ENCODE measurements at places on chromosomes 3 and 15. TPM values are rescaled to one million over a fixed set of nuclear protein-coding genes. Genes with fewer than 3 reads are reported as not detected.

Gene CYP1A2
- total RNA-seq = not detected

DNA sequence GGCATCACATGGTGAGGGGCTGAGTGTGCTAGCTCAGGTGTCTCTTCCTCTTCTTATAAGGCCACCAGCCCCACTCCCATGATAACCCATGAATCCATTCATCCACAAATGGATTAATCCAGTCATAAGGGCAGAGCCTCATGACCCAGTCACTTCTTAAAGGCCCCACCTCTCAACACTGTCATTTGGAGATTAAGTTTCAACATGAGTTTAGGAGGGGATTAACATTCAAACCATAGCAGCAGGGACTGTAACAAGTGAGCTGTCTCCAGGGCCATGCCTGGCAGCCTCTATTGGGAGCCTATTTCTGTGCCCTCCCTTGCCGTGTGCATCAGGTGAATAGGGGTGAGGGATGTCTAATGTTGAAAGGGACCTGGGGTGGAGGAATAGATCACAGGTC, 77.5 kb downstream of the CHRD start:
- H3K27ac ChIP-seq = no peak overlapping the region
- H3K4me1 ChIP-seq = no peaks in the 10 kb centered on the region
- no peaks in the 10 kb centered on the region for H3K27me3 ChIP-seq
- H3K36me3 ChIP-seq = no peaks in the 10 kb centered on the region
- DNase-seq = no peak

Gene SCAMP5
- 14.9 TPM for total RNA-seq

GRCh38 chr15:63502137-63502766, 2.1 kb upstream of the USP3 start:
- H3K27ac ChIP-seq = peak overlapping the region; percentile 100
- H3K27me3 ChIP-seq = no peaks in the 10 kb centered on the region
- no peak overlapping the region for H3K4me3 ChIP-seq
- H3K36me3 ChIP-seq = no peaks in the 10 kb centered on the region
- H3K4me1 ChIP-seq = peaks cover 28% of the 10 kb centered on the region
- no peak for DNase-seq

Gene POPDC2
- 3.2 TPM for total RNA-seq

DNA sequence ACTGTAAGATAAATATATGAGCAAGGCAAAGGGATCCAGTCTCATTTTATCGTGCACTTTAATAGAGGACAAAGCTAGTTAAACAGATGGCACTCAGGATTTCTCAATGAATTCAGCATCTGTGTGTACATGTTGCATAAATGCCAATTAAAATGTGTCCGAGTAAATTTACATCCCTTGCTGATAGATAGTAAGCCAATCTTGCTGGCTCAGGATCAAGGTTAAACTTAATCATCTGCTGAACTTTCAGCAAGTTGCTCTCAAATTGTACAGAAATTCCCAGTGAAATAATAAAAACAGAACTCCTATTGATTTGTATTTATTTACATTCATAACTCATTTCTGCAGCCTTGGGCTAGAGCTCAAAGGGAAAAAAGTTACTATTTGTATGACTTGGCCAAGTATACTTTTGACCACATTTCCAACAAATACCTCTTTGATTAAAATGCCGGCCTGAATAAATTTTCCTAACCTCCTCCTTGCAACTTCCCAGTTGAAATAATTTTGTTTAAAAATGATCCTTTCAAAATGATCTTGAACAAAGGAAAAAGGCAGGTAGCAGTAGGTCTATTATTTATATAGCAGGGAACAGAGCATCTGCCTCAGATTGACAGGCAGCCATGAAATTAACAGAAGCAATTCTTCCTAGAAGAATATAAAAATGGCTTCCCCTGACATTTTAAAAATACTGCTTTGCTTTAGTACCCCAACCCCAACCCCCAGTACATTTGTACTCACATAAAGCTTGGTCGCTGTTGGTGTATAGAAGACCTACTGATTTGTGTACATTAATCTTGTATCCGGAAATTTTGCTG, 1001.9 kb downstream of the ROBO1 start:
- H3K27me3 ChIP-seq = no peaks in the 10 kb centered on the region
- no peak overlapping the region for H3K27ac ChIP-seq
- no peaks in the 10 kb centered on the region for H3K4me1 ChIP-seq
- no peak overlapping the region for H3K4me3 ChIP-seq
- H3K36me3 ChIP-seq = no peaks in the 10 kb centered on the region

GRCh38 chr3:177061369-177061768, 135.9 kb downstream of the TBL1XR1 start:
- no peaks in the 10 kb centered on the region for H3K27me3 ChIP-seq
- H3K4me3 ChIP-seq = no peak overlapping the region
- no peak overlapping the region for H3K27ac ChIP-seq
- DNase-seq = no peak
- no peaks in the 10 kb centered on the region for H3K4me1 ChIP-seq

Gene GOLGA6A
- not detected for total RNA-seq

- DNase-seq = no peak
- no peaks in the 10 kb centered on the region for H3K27me3 ChIP-seq
- no peak overlapping the region for H3K27ac ChIP-seq
- H3K4me3 ChIP-seq = no peak overlapping the region
These were observed 21.6 kb upstream of the TASOR start for GRCh38 chr3:56704706-56705105.

- no peak overlapping the region for H3K27ac ChIP-seq
- H3K4me1 ChIP-seq = no peaks in the 10 kb centered on the region
- no peaks in the 10 kb centered on the region for H3K27me3 ChIP-seq
- H3K36me3 ChIP-seq = no peaks in the 10 kb centered on the region
These were observed 91.3 kb downstream of the ARNT2 start for GRCh38 chr15:80495401-80495942.

- H3K27ac ChIP-seq = no peak overlapping the region
- H3K27me3 ChIP-seq = no peaks in the 10 kb centered on the region
- H3K36me3 ChIP-seq = no peaks in the 10 kb centered on the region
These were observed 82.8 kb upstream of the CDV3 start for GRCh38 chr3:133490468-133491351.

Gene PLCB2
- 32.9 TPM for total RNA-seq

DNA sequence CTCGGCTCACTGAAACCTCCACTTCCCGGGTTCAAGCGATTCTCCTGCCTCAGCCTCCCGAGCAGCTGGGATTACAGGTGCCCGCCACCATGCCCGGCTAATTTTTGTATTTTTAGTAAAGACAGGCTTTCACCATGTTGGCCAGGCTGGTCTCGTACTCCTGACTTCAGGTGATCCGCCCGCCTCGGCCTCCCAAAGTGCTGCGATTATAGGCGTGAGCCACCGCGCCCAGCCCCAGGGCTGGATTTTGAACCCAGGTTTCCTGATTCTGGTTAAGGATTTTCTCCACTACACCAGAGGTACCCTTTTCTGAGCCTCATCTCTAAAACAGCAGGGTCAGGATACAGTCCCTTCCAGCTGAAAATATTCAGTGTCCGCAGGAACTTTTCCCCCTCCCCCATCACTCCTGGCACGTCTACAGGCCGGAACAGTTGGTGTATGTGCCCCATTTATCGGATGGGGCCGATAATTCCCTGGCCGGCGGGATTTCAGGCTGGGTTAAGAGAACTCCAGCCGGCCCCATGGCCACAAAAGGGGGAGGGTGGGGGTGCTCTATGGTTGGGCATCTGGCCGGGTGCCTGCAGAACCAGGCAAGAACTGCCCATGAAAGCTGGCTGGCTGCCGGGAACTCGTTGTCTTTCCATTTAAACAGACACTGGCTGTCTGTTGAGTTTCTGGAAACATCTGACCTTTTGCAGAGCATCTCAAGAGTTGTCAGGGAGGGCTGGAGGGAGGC, 26.8 kb upstream of the SEMA4B start:
- peak overlapping the region; percentile 94 for H3K27ac ChIP-seq
- peaks cover 12% of the 10 kb centered on the region for H3K4me1 ChIP-seq

GRCh38 chr3:59575113-59576001, 525.5 kb upstream of the CFAP20DC start:
- DNase-seq = peak; percentile 90
- no peaks in the 10 kb centered on the region for H3K36me3 ChIP-seq
- peaks cover 4% of the 10 kb centered on the region for H3K27me3 ChIP-seq
- no peak overlapping the region for H3K27ac ChIP-seq
- no peak overlapping the region for H3K4me3 ChIP-seq

DNA sequence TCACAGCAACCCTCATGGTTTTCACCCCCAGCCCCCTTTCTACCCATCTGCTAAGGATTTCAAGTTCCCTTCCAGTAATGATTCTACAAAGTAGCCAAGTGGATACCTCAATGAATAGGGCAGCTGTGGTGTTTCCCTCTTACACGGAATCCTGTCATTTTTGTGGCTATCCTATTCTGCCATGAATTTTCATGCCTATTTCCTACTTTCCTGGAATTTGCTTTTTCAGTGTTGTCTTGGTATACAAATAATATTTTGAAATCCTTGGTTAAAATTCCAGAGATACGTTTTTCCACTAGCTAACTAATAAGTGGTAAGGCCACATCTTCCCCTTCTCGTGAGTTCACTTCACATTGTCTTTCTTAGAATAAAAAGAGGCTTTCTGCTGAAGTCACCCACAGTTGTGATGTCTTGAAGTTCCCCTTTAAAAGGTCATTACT, 7.5 kb downstream of the ADPRH start:
- H3K27me3 ChIP-seq = no peaks in the 10 kb centered on the region
- no peak overlapping the region for H3K27ac ChIP-seq
- H3K4me3 ChIP-seq = no peak overlapping the region
- no peaks in the 10 kb centered on the region for H3K4me1 ChIP-seq

DNA sequence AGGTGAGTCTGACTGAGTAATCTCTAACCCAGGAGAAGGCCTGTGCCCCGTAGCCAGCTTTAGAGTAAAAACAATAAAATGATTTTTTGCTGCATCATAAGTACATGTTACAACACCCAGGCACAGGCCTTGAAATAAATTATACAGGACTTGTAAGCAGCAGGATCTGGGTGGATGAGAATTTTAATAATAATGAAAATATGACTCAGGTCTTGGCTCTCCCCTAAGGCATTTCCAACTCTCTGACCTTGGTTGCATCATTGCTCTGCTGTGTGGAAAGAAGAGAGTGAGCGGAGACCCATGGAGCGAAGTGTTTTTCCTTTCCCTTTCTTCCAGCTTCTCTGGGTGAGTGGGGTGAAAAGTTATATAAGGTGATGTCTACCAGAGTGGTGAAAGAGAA, 44.6 kb downstream of the EOMES start:
- peaks cover 14% of the 10 kb centered on the region for H3K4me1 ChIP-seq
- peak; percentile 73 for DNase-seq
- H3K27me3 ChIP-seq = no peaks in the 10 kb centered on the region
- peak overlapping the region; percentile 68 for H3K27ac ChIP-seq
- no peaks in the 10 kb centered on the region for H3K36me3 ChIP-seq
- H3K4me3 ChIP-seq = no peak overlapping the region

GRCh38 chr3:181328346-181328745, 338.8 kb upstream of the DNAJC19 start:
- H3K4me3 ChIP-seq = no peak overlapping the region
- H3K27ac ChIP-seq = no peak overlapping the region
- no peaks in the 10 kb centered on the region for H3K27me3 ChIP-seq
- H3K36me3 ChIP-seq = no peaks in the 10 kb centered on the region

- DNase-seq = no peak
- no peak overlapping the region for H3K4me3 ChIP-seq
- H3K4me1 ChIP-seq = no peaks in the 10 kb centered on the region
- H3K36me3 ChIP-seq = no peaks in the 10 kb centered on the region
- no peak overlapping the region for H3K27ac ChIP-seq
- no peaks in the 10 kb centered on the region for H3K27me3 ChIP-seq
These were observed 40.4 kb upstream of the TUBGCP5 start for GRCh38 chr15:23079766-23080165.

DNA sequence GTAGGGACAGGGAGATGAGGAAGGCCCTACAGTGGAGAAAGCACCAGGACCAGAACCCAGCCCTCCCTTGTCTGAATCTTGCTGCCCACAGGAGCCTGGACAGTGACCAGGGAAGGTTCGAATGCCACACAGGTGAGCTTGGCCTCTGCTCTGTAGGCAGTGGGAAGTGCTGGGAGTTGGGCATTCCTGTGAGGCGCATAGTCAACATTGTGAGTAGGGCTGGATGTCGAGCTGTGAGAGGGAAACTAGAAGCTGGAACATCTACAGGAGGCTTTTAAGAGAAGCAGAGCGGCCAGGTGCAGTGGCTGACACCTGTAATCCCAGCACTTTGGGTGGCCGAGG, 20.3 kb upstream of the ALAS1 start:
- no peaks in the 10 kb centered on the region for H3K27me3 ChIP-seq
- H3K36me3 ChIP-seq = no peaks in the 10 kb centered on the region
- DNase-seq = no peak
- H3K27ac ChIP-seq = peak overlapping the region; percentile 62

Gene GPR62
- total RNA-seq = not detected

GRCh38 chr15:71281256-71281655, 166.0 kb downstream of the THSD4 start:
- no peak for DNase-seq
- peaks cover 28% of the 10 kb centered on the region for H3K4me1 ChIP-seq
- no peak overlapping the region for H3K4me3 ChIP-seq

DNA sequence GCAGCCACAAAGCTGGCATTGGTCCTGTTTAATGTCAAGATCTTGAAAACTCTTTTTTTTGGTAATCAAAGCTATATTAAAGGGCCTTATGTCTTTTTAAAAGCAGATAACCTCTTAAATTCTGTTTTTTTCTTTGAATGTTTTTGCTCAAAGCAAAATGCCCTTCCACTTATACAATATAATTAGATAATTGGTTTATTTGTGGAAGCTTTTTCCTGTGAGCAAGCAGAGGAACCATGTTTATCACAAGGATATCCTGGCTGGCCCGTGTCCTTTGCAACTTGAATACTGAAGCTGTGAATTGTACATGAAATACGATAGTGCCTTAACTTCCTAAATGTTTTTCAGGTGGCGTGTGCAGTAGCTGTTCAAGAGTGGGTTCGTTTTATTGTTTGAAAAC, 2.6 kb downstream of the ST3GAL6 start:
- H3K4me3 ChIP-seq = no peak overlapping the region
- DNase-seq = no peak
- no peaks in the 10 kb centered on the region for H3K27me3 ChIP-seq
- H3K27ac ChIP-seq = no peak overlapping the region

Gene DISP2
- total RNA-seq = 0.36 TPM

DNA sequence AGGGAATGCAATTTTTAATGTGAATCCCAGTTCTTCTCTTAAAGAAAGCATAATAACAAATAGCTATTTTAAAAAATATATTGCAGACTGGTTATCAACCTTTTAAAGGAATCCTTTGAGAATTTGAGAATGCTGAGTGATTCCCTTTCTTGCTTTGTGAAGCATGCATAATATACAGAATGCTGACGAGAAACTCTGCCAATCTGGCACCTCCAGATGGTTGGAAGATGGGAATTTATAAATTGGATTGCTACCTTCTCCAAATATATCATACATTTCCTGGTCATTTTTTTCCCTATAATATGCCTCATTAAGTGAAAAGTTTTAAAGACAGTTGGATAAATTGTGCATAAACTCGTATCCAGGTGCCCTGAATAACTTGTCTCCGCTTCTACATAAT, 333.9 kb upstream of the ARPP21 start:
- no peaks in the 10 kb centered on the region for H3K27me3 ChIP-seq
- no peak overlapping the region for H3K27ac ChIP-seq
- H3K4me3 ChIP-seq = no peak overlapping the region

GRCh38 chr3:122415104-122415744, 638 bp downstream of the WDR5B start:
- H3K27ac ChIP-seq = peak overlapping the region; percentile 66
- H3K27me3 ChIP-seq = no peaks in the 10 kb centered on the region
- peaks cover 15% of the 10 kb centered on the region for H3K36me3 ChIP-seq
- peak; percentile 39 for DNase-seq
